ENCODE measurements at places on chromosomes 1 and 21. TPM values are rescaled to one million over a fixed set of nuclear protein-coding genes. Genes with fewer than 3 reads are reported as not detected.

GRCh38 chr21:17782051-17782450 lies 37.1 kb downstream of the C21orf91 start:
- DNase-seq: no peak

DNA sequence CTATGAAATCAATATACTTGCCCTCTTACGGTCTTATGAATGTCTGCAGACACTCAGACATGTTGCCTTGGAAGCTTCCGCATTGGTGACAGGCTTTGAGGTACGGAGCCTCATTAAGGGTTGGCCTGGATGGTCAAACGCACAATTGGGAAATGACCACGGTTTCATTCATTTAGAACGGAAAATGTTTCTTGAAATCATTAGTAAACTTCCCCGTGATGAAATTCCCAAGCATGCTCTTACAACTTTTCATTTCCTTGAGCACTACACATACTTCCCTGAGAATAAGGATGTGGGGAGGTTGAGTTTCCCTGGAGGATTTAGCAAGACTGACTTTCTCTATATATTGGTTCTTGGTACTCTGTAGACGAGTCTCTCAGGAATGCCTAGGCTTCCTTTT lies 146.3 kb downstream of the HLX start:
- no peak for DNase-seq

- DNase-seq: no peak
Observed at GRCh38 chr1:151510020-151510405, 1.2 kb upstream of the CGN start.

DNA sequence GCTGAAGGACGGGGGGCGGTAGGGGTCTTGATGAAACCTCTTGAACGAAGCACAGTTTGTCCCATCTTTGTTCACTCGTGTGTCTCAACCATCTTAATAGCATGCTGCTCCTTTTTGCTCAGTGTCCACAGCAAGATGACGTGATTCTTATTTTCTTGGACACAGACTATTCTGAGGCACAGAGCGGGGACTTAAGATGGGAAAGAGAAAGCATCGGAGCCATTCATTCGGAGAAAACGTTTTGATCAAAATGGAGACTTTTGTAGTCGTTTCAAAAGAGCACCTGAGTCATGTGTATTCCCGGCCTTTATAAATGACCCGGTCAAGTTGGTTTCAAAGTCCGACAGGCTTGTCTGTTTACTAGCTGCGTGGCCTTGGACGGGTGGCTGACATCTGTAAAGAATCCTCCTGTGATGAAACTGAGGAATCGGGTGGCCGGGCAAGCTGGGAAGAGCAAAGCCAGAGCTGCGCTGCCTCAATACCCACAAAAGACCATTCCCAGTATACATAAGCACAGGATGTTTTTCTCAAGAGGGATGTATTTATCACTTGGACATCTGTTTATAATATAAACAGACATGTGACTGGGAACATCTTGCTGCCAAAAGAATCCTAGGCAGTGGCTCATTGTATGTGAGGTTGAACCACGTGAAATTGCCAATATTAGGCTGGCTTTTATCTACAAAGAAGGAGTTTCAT lies 18.5 kb downstream of the ETS2 start:
- DNase-seq: no peak

DNA sequence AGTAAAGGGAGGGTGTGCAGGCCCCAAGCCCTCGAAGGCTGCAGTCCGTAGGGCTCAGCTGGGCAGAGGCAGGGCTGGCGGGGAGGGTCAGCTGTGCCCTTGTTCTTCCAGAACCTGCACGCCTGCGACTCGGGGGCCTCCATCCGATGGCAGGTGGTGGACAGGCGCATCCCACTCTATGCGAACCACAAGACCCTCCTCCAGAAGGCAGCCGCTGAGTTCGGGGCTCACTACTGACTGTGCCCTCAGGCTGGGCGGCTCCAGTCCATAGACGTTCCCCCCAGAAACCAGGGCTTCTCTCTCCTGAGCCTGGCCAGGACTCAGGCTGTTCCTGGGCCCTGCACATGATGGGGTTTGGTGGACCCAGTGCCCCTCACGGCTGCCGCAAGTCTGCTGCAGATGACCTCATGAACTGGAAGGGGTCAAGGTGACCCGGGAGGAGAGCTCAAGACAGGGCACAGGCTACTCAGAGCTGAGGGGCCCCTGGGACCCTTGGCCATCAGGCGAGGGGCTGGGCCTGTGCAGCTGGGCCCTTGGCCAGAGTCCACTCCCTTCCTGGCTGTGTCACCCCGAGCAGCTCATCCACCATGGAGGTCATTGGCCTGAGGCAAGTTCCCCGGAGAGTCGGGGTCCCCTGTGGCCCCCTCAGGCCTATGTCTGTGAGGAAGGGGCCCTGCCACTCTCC lies 13.6 kb upstream of the LRRC3 start:
- no peak for DNase-seq

DNA sequence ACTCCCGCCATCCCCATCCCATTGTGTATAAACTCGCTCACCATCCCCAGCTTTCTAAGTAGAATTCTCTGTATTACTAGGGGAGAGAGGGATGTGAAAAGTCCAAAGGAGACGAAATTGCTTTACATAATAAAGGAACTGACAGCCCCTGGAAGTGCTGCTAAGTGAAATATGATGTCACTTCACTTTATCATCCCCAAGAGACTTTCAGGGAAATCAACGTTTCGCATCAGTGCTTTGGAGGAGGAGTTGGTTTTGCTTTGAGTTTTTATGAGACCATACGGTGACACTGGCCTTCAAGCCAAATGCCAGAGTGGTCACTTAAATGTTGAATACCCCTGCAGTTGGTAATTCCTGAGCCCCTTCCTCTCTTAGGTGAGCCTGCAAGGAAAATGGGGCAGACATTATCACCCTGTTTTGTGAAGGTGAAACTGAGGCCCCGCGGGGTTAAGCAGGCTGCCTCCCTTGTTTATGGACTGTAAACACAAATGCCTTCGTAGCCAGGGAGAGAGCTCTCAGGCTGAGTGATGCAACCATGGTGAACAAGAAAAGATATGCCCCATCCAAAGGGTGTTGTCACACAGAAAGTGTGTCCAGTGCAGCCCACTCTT lies 58.4 kb upstream of the KAZN start:
- DNase-seq: no peak

GRCh38 chr21:35145626-35146233 lies 96.6 kb upstream of the RUNX1 start:
- DNase-seq: no peak

- DNase-seq: no peak
Observed at GRCh38 chr1:161499099-161500039, 5.9 kb upstream of the FCGR2A start.

DNA sequence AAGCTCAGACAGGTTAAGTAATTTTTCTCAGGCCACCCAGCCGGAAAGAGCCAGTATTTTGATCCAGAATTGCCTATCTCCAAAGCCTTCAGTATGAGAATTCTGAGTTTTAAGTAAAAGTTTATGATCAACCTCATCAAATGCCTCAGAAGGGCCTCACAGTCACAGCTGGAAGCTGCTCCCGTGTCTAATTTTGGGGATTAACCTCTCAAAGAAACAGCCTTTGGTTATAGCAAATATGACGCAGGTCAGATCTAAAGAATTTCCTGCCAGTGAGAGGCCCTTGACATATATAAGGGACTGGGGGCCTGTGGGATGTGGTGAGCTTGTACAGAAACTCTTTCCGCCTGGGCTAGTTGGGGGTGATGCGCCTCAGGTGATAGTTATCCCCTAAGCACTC lies 2.3 kb downstream of the EXTL1 start:
- DNase-seq: no peak

DNA sequence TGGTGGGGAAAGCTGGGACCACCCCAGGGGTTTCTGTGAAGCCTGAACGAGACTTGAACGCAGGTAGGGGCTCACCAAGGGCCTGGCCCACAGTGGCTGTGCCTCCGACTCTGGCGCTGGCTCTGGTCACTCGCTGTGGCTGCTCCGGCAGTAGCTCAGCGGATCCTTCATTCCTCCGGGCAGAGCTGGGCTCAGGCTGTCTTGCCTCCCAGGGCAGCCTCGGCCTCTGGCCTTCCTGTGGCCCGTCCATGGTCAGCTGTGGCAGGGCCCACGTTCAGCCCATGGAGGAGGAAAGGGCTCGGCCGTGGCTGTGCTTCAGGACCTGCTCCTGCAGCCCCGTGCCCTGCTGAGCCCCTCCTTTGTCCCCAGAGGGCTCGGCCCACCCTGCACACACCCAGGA lies 162.9 kb upstream of the C1orf174 start:
- DNase-seq: no peak

DNA sequence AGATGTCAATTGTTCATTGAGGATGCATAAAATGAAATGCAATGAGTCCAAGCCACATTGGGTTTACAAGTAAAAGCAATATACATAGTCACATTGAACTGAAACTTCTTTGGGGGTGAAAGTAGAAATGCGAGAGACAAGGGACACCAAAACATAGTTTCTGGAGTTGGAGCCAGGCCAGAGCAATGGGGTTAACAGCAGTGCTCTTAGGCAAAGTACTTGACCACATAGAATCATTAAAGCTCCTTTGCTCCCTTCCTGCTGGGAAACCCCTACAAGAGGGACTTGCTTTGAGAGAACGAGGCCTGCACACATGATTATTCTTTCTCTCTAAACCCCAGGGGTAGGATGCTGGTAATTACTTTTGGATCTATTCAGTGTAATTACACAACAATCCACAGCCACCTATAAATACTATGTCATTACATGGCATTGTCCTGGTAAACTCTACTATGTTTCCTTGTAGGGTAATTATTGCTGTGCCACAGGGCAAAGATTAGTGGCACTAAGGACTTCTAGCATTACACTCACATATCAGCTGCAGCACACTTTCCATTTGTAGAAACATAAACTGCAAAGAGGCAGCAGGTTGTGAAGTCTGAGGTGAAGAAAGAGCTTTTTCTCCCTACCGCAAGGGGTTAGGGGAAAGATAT lies 421.6 kb upstream of the PBX1 start:
- DNase-seq: no peak

GRCh38 chr1:119987686-119988085 lies 81.8 kb downstream of the NOTCH2 start:
- peak; percentile 41 for DNase-seq

DNA sequence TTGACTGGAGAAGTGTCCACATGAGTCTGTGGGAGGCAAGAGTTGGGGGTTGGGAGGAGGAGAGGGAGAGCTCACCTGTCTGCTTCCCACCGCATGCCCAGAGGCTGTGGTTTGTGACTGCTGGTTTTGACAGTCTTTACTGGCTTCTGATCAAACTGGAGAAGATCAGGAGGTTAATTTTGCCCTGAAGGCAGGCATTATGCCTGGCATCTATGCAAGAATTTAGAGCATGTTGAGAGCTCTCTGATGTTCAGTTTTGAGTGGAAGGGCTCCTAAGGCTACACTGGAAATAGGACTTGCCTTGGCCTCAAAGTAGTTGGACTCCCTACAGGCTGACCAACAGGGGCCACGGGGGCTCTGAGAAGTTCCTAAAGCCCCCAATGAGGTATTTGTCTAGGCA lies 101.6 kb downstream of the TLR5 start:
- DNase-seq: no peak

- no peak for DNase-seq
Observed at GRCh38 chr1:225713281-225713680, 60.4 kb upstream of the ENAH start.

DNA sequence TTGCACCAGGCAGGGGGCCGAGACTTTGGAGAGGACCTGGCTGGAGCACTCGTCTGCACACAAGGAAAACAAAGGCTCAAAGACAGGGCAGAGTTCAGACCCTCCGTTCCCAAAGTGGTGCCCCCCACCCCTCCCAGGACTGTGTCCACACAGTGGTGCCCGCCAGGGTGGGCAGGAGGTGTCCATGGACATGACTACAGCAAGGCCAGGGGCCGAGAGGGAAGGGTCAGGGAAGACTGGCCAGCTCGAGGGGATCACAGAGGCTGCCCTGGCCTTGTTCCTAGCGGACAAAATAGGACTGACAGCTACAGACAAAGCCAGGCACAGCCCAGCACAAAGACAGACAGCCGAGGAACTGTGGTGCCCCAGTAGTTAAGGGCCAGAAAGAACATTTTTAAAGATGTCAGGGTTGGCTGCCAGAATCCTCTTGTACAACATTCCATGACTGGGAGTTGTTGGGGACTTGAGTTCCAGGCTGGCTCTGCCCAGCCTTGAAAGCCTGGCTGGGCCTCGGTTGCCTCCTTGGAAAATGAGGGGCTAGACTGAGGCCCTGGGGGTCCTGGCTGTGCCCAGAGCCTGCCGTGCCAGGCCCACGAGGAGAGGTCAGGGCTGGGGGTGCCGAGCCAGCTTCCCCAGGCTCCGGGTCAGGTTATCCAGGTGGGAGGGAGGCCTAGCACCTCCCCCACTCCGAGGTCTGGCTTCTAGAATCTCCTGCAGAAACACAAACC lies 63.7 kb downstream of the SLX9 start:
- DNase-seq: peak; percentile 21

DNA sequence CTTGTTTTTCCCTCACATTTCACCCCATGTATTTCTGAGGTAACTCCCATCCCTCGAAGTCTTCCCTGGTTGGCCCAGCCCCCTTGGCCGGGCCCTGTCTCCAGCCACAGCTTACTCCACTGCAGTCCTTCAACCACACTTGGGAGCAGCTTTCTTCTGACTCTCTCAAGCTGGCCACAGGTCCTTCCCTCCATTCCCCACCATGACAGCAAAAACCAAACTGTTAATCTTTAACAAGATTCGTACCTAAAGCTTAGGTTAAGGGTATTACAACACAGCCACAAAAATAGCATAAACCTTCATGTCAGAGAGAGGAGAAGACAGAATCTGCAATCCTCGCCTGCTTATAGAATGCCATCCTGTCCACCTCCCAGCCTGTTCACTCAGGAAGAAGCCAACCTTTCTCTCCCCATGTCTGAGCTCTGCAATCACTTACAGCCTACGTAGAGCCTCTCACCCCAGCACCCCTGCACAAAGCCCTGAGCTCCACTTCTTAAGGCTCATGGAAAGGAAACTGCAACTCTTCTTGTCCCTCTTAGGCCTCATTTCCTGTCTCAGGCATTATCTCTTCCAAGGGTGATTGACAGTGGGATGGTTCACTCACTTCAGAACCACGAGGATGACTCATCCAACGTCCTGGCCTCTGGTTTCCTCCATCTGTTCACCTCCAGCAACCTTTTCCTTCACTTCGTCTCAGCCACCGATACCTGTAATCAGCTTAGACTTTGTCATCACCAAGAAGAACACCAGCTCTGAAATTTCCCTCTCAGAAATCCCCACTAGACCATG lies 72.8 kb downstream of the CD2 start:
- no peak for DNase-seq

GRCh38 chr1:41813226-41813625 lies 105.5 kb downstream of the HIVEP3 start:
- no peak for DNase-seq

DNA sequence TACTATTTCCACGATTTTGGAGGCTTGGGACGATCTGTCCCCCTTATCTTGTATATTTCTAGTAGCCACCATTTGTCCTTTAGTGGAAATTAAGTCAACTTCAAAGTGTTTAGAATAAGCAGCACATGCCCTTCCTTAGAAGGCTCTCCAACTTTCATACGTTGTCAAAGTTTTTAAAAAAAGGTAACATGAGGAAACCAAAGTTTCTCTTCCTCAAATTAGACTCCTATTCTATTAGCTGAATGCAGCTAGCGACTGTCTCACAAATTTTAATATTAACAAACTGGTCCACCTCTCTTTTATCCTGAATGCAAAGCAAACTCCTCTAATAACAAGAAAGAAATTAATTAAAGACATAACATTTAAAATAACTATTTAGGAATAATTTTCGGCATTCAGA lies 6.9 kb downstream of the C1orf174 start:
- DNase-seq: no peak

Gene FUCA1
- 18.4 TPM for total RNA-seq

Gene BCL2L15
- 1.3 TPM for total RNA-seq

Gene CLCA4
- total RNA-seq: 0.11 TPM

Gene NR1I3
- not detected for total RNA-seq
